ENCODE measurements at places on chromosomes 1 and 21.

DNA sequence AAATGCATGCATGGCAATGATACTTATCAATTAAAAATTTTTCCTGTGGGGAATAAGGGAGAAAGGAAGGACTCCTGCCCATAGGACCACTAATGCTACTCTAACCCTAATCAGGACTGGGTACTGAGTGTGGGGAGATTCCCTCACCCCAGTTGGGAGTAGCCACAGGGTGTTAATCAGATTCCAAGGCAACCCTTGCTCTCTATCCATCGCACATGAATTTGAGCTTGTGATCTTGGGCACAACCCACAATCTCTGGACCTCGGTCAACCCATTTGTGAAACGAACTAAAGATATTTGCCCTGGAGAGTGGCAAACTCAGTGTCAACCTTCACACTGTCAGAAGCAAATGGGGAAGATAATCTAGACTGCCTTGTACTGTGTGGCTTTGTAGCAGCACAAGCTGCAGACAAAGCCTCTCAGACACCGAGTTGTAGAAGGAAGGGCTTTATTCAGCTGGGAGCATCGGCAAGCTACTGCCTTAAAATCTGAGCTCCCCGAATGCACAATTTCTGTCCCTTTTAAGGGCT lies 69.5 kb downstream of the SERINC2 start:
- DNase-seq = no peak

- no peak for DNase-seq
Measured at GRCh38 chr1:219143735-219144134, 29.9 kb upstream of the LYPLAL1 start.

- DNase-seq = no peak
Measured at GRCh38 chr1:199287647-199288046, 648.8 kb downstream of the PTPRC start.

GRCh38 chr1:209729436-209729835 lies 24.8 kb downstream of the HSD11B1 start:
- DNase-seq = no peak

- no peak for DNase-seq
Measured at GRCh38 chr1:31674626-31675025, 29.2 kb downstream of the COL16A1 start.

DNA sequence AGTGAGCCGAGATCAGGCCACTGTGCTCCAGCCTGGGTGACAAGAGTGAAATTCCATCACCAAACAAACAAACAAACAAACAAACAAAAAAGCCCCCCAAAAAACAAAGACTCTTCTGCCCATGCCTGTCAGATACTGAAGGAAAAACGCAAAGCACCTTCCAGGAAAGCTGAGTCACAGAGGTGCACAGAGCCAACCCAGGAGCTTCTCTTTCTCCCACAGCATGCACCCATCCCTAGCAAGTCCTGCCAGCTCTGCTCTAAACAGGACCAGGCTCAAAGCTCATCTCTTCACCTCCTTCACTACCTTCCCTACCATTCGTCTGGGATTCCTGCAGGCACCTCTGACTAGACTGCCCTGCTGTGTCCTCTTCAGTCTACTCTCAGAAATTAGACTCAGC lies 46.5 kb downstream of the ETS2 start:
- no peak for DNase-seq

DNA sequence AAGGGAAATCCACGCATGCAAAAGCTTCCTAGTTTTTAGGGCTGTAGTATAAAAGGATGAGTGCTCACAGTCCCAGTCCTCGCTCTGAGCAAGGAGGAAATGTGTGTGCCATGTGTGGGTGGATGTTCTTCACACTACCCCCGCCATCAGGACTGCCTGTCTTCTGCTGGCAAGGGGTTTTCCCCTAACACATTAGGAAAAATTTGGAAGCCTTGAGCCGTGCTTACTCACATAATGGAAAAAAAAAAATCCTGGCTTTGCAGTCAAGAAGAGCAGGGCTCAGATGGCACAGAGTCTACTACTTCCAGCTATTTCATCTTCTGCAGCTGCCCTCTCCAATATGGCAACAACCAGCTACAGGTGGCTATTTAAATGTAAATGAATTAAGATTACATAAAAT lies 363.1 kb downstream of the PLPP3 start:
- peak; percentile 47 for DNase-seq

DNA sequence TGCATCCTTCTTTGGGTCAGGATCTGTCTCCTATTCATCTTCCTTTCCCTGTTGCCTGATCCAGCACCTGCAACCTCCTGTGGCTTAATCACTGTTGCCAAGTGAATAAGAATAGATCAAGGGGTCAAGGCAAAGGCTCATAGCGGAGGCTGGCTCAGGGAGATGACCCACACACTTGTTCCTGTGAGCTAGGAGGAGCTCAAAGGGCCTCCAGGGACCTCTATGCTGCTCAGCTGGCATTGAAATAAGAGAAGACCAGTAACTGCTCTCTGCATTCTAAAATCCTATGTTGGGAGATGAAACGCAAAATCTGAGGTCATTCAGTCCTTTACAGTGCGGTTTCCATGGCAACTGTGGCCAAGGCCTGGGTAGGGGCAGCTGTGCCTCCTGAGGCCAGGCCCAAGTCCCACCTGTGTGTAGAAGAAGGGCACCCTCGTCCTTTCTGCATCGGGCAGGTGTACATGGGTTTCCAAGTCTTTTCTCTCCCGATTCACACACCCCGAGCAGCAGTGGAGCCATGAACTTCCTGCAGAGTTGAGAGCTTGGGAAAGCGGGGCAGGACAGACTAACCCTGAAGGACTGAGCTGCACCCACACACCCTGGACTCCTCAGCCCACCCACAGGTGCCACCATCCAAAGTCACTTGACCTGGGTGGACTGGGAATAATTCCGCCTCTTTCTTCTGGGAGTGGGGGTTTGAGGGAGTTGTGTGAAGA lies 27.8 kb upstream of the STUM start:
- DNase-seq = no peak

- no peak for DNase-seq
Measured at GRCh38 chr1:236122176-236122575, 20.2 kb upstream of the GPR137B start.

DNA sequence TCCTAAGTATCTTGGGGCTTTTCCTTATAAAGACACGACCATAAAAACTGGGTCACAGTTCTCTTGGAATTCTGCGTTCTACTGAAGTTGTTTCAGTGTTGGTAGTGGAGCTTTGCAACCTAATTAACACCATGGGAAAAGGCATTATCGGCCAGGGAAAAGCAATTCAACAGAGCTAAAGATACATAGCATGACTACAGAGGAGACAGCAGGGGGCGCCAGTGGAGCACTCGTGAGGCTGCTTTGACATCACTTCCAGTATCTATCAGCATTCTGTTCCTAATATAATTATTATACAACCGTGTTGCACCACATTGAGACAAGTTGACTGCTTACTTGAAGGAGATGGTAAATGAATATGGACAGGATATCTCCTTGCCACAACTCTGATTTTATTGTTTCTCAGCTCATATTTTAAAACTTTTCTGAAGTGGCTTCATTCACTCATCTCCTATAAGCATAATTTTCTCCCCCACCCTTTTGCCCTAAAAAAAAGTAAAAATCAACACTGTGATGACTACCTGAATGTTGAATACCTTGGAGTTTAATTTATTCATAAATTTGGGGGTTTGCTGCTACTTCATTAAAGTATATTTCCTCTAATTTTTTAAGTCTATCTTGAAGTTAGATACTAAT lies 39.4 kb downstream of the ZP4 start:
- peak; percentile 17 for DNase-seq

- no peak for DNase-seq
Measured at GRCh38 chr1:234135501-234135900, 231.0 kb downstream of the SLC35F3 start.

DNA sequence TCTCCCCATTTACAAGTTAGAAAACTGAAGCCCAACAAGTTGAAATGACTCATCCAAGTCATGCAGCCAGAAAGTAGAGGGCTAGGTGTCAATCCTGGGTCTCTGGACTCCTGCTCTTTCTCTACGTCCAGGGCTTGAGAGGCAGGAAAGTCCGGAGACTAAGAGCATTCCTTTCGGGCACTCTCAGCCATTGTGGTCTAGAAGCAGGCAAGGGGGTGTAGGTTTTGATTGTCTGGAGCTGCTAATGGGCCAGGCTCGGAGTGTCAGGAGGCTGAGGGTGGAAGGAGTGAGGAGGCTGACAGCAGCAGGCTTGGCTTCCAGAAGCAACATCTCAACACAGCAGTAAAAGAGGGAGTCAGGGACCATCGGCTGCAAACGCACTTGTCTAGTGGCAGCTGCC lies 107.6 kb upstream of the KLHDC7A start:
- DNase-seq = no peak

GRCh38 chr1:54352755-54353154 lies 53.4 kb downstream of the SSBP3 start:
- no peak for DNase-seq

DNA sequence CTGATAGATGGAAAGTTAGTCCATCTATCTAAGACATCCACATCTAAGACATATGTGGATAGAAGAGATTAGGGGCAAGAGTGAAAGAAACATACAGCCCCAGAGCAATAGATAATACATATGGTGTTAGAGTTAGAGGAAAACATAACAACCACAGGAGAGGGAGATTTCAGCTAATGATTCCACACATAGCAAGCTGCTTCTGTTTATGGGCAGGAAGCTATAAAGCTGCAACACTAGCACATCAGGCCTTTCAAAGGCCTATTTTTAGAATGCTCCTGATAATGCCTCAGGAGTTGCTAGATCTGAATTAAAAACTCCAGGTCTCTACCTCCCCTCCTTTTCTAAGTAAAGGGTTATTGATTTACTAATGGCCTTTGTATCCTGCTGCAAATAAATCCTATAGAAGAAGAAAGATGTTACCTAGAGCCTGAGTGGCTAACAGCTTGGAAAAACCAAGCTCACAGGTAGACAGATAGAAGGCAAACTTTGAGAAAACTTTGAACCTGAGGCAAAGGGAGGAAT lies 36.1 kb downstream of the BRINP2 start:
- DNase-seq = no peak

GRCh38 chr21:41460578-41461527 lies 34.8 kb downstream of the MX1 start:
- DNase-seq = peak; percentile 20

DNA sequence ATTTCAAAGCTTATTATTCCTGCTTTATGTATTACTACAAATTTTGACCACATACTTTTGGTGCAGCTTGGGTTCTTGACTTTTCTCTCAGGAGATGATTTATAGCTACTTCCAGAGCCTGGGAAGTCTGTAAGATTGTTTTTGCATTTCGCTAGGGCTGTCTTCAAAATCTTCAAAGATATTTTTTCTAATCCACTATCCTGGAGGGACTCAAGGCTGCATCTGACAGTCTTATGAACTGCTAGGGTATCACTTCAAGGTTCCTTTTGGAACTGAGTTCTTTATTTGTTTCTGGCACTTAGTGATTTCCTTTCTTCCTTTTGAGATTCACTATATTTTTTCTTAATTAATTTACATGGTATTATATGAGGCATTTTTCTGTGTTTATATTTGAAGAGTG lies 90.0 kb upstream of the LYPLAL1 start:
- DNase-seq = no peak

DNA sequence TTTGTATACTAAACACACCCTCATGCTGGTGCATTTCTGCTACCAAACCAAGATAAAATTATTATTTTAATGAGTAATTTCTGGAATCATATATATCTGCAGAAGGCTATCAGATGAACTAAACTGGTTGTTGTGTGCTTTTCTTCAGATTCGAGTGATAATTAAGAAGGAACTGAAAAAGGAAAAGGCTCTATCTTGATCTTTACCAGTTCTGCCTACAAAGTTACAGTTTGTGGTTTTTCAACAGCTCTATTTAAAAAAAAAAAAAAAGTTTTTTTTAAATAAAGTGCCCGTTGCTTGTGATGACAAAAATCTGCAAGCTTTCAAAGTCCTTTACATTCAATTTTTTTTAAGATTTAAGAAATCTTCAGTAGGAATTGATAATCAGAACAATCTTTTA lies 13.6 kb downstream of the DENND1B start:
- no peak for DNase-seq

DNA sequence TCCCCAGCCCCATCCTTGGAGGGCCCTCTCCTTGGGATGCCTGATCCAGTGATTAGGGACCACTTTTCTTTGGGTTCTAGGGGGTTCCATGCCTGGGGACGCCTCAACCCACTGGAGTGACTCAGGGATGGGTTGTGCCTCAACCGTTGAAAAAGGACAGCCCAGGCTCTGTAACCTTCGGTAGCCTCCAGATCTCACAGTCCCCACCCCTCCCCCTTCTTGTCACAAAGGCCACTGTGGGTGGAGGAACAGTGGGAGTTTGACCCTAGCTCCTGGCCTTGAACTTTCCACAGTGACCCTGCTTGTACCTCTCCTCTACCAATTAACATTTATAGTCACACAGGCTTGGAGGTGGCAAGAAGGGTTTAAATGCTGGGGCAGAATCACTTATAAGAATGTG lies 2.6 kb upstream of the RORC start:
- no peak for DNase-seq

- no peak for DNase-seq
Measured at GRCh38 chr1:28136922-28137613, 39.4 kb downstream of the PTAFR start.

DNA sequence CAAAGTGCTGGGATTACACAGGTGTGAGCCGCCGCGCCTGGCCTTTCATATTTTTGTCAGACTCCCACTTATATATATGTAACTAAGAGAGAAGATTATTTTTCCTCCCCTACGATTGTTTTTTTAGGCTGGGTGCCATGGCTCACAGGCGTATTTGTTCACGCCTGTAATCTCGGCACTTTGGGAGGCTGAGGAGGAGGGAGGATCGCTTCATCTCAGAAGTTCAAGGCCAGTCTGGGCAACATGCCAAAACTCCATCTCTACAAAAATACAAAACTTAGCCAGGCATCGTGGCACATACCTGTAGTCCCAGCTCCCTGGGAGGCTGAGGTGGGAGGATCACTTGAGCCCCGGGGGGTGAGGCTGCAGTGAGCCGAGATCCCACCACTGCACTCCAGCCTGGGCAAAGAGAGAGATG lies 23.9 kb upstream of the ITLN2 start:
- no peak for DNase-seq

GRCh38 chr1:37353871-37354270 lies 120.5 kb upstream of the ZC3H12A start:
- DNase-seq = no peak

- DNase-seq = no peak
Measured at GRCh38 chr1:11024874-11025203, 12.4 kb downstream of the TARDBP start.

DNA sequence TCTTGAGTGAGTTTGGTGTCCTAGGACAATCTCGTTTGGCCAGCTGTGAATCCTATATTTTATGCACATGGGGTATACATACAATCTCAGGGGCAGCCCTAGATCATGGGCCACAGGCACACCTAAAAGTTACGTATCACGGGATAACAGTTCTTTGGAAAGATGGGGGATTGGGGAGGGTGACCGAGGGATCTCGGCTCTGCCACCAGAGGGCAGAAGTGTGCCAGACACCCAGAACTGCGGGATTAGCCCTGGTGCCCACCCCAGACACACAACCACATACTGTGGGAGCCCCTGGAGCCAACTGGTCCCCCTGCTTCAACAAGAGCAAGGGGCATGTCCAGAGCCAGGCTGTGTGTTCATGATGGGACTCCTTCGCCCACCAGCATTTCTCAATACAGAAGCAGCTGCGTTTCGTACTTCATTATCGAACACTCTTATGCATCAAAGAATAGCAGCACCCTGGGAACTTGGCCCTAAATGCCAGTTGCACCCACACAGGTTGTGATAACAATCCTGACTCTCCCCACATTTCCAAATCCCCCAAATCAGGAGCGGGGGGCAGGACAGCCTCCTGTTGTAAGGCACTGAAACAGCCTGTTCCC lies 37.4 kb downstream of the TMCO4 start:
- DNase-seq = no peak

Data from hippocampal formation (tissue), 2 donors.